ENCODE measurements at places on chromosomes 2 and 18.

- no peak for DNase-seq
These were observed 18.0 kb downstream of the MALL start for GRCh38 chr2:110097506-110098220.

- DNase-seq, result no peak
These were observed 103.4 kb downstream of the NRP2 start for GRCh38 chr2:205785507-205786260.

- no peak for DNase-seq
These were observed 34.3 kb upstream of the BARD1 start for GRCh38 chr2:214843823-214844222.

DNA sequence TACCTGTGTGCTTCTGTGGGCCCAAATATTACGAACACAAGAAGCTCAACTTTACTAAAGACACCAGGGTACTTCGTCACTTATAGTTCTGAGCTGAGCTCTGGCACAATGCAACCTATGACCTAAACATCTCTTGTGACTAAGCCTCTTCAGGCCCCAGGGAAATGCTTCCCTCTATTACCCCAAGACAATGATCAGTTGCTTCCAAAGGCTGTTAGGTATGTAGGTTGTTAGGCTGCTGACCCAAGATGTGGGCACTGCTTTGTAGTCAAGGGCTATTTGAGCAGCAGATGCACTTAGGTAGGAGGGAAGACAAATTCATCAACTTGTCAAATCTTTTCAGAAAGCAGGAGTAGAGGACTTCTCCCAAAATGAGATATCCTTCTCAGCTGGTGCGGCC, 640.1 kb downstream of the EPHA4 start:
- no peak for DNase-seq

GRCh38 chr2:41521211-41521610, 526.6 kb upstream of the PKDCC start:
- DNase-seq, result no peak

DNA sequence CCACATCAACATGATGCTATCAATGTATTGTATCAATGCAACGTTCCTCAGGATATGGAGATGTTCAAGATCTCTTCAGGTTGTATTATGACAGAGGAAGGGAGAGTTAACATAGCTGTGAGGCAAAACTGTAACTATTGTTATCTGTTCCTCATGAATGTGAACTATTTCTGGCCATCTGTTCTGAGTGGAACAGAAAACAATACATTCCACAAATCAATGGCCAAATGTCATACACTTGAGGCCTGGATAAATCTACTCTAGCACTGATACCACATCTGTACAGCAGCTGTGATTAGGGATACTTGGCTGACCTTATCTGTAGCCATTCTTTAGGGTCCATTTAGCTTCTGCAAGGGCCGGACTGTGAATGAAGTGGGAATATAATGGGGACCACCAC, 447.9 kb downstream of the IRS1 start:
- no peak for DNase-seq

DNA sequence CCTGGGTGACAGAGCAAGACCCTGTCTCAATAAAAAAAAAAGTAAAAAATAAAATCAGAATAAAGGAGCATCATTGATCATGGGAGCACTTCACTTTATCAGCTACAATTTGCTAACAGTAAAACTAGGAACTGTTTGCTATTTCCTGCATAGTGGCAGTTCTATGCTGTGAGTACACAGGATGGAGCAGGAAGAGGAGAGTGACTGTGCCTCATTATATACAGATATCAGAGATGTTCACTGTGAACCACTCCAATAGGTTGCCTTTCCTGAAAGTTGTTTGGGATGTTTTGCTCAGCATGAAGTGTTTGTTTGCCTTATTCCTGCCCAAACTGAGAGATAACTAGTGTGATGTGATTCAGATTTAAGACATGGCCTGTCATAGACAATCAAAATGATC, 151.4 kb upstream of the EPAS1 start:
- DNase-seq, result no peak

DNA sequence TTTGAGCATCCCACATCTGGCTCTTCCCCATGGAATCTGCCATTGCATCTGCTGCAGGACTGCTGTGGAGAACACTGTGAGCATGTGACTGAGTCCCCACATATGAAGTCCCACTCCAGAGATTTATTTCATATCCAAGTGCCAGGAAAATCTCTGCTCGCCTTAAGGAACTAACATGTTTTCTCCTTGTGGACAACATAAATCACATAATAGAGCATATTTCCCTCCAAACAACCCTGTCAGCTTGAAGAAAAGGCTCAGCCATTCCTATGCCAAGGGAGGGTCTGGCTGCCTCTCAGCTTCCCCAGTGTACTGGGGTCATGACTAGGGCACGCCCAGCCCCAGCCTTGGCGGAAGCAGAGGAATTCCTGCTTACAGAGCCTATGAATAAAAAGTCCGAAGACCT, 193.7 kb downstream of the DNER start:
- DNase-seq, result no peak

DNA sequence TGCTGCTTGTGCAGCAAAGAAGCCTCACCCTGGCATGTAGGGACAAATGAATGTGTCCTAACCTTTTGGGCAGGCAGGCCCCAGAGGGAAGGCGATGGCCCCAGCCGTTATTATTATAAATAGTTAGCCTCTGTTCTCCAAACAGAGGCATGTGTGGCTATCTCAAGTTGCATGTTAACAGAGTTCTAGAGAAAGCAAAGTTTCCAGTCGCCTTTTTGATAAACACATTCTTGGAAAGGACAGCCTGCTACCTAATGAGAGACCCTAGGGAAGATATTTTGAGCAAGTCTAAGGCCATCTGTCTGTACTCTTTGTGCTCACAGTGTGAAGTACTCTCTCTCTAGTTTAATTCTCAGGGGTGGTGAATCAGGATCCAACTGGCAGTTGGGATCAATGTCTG, 97.4 kb upstream of the FHL2 start:
- DNase-seq, result no peak

- DNase-seq, result no peak
These were observed 12.4 kb downstream of the IL1F10 start for GRCh38 chr2:113080134-113080533.

- peak; percentile 51 for DNase-seq
These were observed 67.2 kb downstream of the MBP start for GRCh38 chr18:77065221-77065981.

GRCh38 chr18:6488956-6489355, 74.2 kb upstream of the L3MBTL4 start:
- DNase-seq, result no peak
